Naive B cell (primary cell): ENCODE measurements at places on chromosomes 6 and 20.

- no peak overlapping the region for H3K27ac ChIP-seq
- no peak overlapping the region for H3K4me3 ChIP-seq
- H3K27me3 ChIP-seq: peaks cover 9% of the 10 kb centered on the region
Measured at GRCh38 chr6:170146640-170147039, 144.2 kb downstream of the DLL1 start.

GRCh38 chr6:3460253-3460652 lies 3.4 kb upstream of the SLC22A23 start:
- H3K36me3 ChIP-seq: peaks cover 7% of the 10 kb centered on the region
- no peak overlapping the region for H3K27ac ChIP-seq
- H3K4me1 ChIP-seq: peaks cover 7% of the 10 kb centered on the region
- no peak overlapping the region for H3K4me3 ChIP-seq

DNA sequence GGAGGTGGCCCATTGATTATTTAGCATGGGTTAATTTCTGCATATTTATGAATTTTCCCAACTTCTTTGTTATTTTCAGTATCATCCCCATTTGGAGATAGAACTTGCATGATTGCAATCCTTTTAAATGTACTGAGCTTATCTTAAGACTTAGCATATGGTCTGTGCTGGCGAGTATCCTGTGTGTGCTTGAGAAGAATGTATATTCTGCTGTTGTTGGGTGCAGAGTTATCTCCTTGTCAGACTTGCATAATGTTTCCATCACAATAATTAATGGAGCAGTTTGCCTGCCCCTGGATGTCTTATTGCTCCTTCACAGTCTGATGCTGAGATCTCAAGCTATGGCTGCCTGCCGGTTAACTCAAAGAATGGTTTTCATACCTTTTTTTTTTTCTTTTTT lies 112.6 kb downstream of the CDYL start:
- H3K4me1 ChIP-seq: peaks cover 56% of the 10 kb centered on the region
- H3K27ac ChIP-seq: no peak overlapping the region
- no peak overlapping the region for H3K4me3 ChIP-seq
- H3K36me3 ChIP-seq: peaks cover 15% of the 10 kb centered on the region
- H3K27me3 ChIP-seq: no peaks in the 10 kb centered on the region

- no peaks in the 10 kb centered on the region for H3K36me3 ChIP-seq
- H3K4me1 ChIP-seq: no peaks in the 10 kb centered on the region
- no peak overlapping the region for H3K27ac ChIP-seq
Measured at GRCh38 chr6:154595538-154595937, 85.1 kb upstream of the CNKSR3 start.

DNA sequence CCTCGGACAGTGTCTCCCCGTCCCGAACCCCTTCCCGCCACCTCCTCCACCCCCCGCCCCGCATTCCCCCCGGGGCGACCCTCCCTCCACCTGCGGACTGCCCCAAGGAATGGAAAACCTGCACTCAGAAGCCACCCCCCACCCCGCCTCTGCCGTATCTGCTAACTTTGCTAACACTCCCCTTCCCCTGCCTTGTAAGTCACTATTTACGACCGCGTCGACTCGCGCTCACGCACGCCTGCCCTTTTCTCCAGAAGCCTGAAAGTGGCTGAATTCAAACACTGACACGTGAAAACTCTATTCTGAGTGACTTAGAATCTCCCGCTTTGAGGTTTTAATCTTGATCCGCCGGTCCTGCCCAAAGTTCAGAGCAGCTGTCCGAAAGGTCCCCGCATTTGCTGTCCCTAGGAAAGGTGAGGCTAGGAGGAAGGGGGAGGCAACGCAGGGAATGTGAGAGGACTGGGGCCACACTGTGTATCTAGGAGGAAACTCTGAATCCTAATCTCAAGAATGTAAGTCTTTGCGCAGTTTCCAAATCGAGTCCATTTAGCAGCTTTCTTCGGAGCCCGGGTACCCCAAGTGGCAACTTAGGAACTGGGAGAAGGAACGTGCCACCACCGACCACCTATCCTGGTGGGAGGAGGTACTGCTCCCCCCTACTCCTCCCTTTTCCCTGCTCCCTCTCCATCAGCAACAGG lies 9.3 kb upstream of the POU3F2 start:
- no peak overlapping the region for H3K4me3 ChIP-seq
- no peak for DNase-seq
- H3K36me3 ChIP-seq: no peaks in the 10 kb centered on the region
